ENCODE measurements at places on chromosomes 2 and 18.

DNA sequence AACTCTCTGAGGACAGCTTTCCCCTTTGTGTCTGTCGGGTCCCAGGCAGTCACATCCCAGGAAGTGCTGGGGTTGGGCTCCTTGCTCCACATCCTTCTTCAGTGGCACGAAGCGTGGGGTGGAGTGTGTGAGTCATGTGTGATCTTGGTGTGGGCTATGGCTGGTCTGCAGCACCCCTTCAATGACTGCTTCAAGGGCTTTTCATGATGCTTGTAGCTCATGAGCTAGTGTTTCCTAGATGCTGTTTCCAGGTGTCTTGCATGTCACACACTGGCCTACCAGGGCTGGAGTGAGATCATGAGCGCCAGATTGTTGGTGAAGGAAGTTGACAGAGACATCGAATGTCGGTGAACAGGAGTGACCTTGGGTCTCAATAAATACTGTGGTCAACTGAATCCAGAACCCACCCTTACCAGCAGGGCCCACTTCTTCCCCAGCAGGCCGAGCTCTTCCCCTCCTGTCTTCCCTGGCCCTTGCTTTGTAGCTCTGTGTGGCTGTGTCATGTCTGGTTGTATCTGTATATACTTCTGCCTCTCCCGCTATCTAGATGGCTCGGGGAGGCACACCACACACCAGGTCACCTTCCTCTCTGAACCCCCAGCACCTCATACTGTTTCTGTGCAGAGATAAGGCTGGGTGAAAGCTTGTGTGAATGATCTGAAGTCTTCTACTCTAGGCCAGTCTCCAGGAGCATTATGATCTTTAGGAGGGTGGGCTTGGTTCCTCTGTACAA is 3.8 kb downstream of the C2orf92 start:
- DNase-seq = no peak

DNA sequence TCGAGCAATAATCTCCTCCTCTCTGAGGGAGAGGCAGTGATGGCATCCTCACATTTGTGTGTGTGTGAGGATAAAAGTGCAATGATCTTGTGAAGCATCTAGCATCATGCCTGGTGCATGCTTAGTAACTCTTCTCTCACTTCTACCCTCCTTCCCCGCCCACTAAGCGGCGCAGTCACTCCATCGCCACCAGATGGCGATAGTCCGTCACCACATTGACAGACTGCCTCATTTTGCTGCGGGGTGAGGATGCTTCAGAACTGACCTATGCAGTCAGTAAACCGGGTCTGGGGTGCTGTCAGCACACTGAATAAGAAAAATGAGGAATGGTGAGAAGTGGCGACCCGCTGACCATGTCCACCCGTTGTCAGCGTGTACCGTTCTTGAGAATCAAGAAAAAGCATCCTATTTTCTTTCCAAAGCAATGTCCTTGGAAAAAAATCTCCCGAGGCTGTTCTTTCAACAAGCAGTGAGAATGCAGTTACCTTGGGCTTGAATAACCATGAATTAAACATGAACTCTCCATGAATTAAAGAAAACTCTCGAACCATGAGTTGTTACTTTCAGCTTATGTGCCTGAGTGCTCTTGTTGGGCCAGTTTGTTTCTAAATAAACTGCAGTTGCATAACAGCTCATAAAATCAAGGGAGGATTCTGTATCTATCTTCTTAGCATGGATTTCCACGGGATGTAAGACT is 37.3 kb upstream of the TMEM177 start:
- peak; percentile 57 for DNase-seq

DNA sequence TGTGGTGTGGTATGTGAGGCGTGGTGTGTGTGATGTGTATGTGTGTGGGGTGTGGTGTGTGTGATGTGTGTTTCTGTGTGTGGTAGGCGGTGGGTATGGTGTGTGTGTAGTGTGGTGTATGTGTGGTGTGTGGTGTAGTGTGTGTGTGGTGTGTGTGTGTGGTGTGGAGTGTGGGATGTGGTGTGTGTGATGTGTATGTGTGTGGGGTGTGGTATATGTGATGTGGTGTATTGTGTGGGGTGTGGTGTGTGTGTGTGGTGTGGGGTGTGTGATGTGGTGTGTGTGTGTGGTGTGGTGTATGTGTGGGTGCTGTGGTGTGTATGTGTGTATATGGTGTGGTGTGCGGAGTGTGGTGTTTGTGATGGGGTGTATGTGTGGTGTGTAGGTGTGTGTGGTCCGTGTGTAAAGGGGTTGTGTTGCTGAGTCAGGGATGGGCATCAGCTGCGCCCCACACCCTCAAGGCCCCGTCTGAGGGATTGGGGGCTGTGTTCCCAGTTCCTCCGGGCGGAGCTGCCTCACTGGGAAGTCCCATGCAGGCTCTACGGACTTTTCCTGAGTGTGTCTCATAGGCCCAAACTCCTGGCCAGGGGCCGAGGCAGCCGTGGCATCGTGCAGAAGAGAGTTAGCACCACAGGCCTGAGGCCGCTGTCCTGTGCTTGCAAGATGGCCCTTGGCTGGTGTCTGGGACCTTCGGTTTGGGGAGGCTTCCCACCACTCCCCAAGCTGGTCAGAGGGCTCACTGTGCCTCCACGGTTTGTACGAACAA is 18.2 kb upstream of the ARL4C start:
- DNase-seq = no peak

- DNase-seq = no peak
Measured at GRCh38 chr18:30409120-30409519, 633.4 kb downstream of the DSC3 start.

DNA sequence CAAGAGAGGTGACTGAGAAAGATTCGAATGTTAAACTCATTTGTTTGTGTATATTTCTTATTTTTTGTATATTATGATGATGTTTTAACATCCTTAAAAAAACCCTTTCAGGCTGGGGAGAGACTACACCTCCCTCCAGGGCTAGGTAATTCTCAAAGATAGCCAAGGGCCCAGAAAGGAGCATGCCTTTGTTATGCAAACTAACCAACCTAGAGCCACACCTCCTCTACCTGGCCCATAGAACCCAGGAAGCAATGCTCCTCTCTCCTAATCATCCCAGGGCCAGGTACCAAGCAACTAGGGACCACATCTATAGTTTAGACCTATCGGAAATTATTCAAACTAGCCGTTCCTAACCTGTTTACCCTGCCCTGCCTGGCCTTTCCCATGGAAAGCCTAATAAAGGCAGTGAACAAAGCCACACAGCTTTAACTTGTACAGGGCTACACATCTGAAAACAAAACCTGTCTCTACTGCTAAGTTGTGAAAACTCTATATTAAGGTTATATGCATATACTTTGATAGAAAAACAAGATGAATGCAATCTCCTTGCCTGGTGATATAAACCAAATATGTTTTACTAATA is 79.7 kb downstream of the COLEC12 start:
- no peak for DNase-seq

GRCh38 chr2:117938611-117939010 is 75.3 kb downstream of the CCDC93 start:
- DNase-seq = no peak

GRCh38 chr2:162012565-162013058 is 61.4 kb downstream of the DPP4 start:
- DNase-seq = no peak

- DNase-seq = no peak
Measured at GRCh38 chr18:23399067-23399466, 54.0 kb upstream of the RIOK3 start.

DNA sequence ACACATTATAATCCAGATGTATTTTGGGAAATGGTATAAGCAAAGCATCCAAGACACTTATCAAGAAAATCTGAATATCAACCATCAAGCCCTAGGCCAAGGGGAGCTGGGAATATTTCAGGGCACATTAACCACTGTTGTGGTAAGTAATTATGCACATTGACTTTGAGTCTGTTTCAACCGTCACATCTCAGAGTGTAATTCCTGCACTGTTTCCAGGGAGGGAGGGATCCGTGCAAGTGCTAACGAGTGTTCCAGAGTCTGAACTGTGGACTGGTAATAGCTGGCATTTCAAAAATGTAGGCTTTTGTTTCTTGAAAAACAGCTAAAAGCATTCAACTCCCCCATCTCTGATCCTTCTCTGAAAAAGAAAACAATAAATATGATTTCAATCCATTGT is 681.6 kb downstream of the BCL11A start:
- no peak for DNase-seq

DNA sequence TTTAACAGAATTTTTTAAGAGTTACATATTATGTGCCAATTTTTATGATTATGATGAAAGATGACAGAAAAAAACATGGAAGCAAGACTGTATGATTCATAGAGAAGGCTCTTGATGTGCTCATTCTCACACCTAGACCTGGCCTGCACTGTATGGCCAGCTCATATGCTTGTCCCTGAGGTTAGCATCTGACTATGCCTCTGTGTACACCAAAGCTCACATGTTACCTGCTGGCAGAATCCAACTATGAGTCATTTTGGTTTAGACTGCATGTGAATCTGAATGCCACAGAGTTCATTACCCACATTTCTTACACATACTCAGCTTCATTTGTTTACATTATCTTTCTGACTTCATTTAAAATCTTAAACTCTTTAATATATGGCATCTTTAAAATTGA is 139.0 kb downstream of the DSC3 start:
- DNase-seq = no peak

DNA sequence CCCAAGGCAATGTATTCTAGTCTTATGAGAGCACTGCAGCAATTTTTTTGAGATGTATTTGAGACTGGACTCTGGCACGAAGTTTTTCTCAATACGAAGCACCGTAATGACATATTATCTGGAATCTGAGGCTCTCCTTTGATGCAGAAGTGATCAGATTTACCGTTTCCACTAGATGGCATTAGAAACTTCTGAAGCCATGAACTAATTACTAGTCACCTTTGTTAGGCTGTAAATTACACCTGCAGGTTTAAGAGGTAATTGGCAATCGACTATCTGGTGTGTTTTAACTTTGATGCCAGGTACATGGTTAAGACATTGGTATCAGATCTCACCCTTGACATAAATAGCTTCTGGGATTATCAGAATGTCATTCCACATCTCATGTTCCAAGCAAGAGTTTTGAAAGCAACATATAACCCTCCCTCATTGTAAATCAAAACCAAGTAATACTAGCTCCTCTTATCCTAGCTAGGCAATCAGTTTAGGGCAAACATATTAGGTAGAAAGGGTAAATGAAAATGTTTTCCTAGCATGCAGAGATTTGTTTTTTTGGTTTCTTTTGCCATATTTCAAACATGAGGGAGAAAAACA is 254.6 kb upstream of the SPRED2 start:
- DNase-seq = peak; percentile 4

- DNase-seq = no peak
Measured at GRCh38 chr2:584863-585823, 92.1 kb downstream of the TMEM18 start.

- DNase-seq = no peak
Measured at GRCh38 chr2:203352604-203353255, 24.5 kb downstream of the ABI2 start.

DNA sequence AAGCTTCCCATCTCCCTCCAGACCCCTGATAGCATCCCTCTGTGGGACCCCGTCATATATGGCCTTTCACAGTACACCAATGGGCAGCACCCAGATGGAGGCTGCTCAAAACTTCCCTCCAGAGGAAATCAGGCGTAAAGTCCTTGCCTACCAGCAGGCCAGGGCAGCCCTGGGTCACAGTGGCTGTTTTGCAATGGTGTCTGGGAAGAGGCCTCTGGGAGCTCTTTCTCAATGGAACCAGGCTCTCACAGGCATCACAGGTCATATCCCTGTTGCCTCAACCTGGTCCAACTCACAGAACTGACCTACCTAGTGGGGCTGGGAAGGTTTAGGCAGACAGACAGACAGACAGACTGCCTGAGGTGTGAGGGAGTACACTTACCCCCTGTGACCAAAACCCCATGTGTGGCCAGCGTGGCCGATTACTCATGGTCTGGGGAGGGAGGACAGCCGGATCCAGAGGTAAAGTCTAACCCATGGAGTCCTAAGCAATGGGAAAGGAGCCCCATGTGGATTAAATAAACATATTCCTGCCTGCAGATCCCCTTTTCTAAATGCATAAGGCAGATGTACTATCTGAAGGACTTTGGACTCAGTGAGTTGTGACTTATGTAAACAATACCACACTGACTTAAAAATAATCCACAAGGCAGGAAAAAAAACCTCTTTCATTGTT is 58.2 kb downstream of the BCL2L11 start:
- DNase-seq = no peak

- DNase-seq = no peak
Measured at GRCh38 chr2:239137165-239137897, 263.5 kb downstream of the HDAC4 start.

DNA sequence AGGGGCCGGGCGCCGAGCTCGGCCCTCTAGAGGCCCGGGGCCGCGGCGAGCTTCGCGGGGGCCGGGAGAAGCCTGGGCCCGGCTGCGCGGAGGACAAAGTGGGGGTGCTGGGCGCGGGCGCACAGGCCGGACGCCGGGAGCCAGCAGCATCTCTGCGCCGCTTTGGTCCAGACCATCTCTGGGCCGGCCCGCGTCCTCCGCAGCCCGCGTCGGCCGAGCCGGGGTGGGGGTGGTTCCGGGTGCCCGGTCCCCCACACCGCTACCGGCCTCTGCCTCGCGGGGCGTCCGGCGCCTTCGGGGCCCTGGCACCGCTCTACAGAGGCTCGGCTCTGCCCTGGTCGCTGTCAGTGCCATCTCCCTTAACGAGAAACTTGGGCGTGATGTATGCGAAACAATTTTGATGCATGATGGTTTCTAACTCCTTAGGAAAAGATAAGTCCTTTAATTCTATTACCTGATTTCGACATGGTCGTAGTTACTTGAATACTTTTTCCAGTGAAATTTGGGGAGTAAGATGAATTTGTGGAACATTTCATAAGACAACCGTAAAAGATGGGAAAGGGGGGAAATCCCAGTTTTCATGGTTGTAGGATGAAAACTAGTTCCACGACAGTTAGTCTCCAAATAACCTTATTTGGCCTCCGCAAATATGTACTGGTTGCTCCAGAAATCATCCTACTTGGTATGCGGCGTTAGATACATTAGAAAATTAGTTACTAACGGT is 562 bp downstream of the TWSG1 start:
- DNase-seq = no peak

- no peak for DNase-seq
Measured at GRCh38 chr18:48364146-48364545, 45.0 kb downstream of the ZBTB7C start.

- peak; percentile 55 for DNase-seq
Measured at GRCh38 chr2:101162561-101163330, 11.6 kb upstream of the TBC1D8 start.

DNA sequence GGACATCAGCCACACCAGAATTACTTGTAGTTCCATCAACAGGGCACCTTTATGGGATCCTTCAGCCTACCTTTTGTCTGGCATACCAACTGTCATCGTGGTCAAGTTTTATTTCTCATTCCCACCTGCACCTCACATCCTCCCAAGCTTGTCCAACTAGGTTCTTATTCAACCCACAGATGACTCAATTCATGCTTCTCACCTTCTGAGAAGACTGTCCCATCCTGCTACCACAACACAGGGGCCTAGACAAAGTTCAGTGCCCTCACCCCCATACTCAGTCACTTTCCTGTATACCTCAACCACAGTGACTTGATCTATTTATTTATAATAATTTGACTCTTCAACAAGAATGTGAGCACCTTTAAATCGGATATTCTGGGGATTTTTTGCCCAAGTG is 114.4 kb upstream of the ACVR1C start:
- DNase-seq = no peak

DNA sequence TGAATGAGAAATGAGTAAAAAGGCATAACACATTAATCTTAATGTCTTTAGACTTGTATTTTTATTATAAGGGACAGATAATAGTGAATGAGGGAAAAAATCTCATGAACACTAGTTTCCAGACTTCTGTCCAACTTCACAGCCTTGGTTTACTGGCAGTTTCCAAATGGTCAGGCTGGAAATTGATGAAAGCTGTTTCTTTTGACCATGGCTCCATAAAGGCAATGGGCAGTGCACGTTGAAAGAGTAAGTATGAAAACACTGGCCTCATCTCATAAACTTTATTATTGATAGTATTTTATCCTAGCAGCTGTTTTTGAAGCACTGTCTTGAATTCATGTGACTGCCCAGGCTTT is 23.1 kb downstream of the BCL2L11 start:
- no peak for DNase-seq

Measured in NCI-H1436 (cell line).